ENCODE measurements at places on chromosomes 7 and 10.

DNA sequence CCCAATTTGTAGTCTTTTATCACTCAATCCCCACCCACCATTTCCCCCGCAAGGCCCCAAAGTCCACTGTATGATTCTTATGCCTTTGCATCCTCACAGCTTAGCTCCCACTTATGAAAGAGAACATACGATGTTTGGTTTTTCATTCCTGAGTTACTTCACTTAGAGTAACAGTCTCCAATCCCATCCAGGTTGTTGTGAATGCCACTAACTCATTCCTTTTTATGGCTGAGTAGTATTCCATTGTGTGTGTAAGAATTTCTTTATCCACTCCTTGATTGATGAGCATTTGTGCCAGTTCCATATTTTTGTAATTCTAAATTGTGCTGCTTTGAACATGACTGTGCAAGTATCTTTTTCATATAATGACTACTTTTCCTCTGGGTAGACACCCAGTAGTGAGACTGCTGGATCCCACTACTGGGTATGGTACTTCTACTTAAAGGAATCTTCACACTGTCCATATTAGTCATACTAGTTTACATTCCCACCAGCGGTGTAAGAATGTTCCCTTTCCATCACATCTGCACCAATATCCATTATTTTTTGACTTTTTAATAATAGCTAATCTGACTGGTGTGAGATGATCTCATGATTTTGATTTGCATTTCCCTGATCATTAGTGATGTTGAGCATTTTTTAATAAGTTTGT lies 152.6 kb downstream of the JMJD1C start:
- DNase-seq, result no peak

- DNase-seq, result no peak
Measured at GRCh38 chr10:125762692-125763648, 12.7 kb downstream of the MMP21 start.

DNA sequence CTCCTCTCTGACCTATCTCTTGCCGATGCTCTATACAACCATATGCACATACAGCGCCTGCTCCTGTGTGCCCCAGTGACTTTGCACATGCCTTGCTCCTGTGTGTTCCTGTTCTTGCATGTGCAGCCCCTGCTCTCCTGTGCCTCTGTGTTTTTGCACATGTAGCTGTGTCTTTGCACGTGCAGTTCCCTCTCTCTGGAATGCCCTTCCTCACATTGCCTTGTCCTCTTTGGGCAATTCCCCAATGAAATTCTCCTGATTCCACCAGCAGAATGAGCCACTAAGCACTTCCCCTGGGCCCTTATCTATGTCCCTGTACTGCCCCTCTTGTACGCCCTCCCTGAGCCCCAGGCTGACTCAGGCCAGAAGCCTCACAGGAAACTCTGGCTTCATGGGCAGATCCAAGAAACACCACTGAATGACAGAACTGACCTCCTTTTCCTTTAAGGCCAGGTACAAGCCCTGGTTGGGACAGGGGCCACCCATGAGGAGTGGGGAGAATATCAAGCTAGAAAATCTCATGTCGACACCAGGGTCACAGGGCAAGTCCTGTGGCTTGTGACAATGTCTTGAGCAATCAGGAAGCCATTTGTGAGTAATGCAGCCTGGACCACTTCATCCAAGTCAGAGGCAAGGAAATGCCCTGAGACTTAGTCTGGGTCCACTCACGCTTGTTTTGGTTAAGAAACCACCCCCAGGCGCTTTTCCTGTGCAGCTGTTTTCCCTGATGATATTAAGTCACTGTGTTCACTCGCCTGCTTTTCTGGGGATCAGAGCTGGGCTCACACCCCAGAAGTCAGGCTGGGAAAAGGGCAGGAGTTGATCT lies 1.9 kb upstream of the ARHGAP22 start:
- peak; percentile 94 for DNase-seq

DNA sequence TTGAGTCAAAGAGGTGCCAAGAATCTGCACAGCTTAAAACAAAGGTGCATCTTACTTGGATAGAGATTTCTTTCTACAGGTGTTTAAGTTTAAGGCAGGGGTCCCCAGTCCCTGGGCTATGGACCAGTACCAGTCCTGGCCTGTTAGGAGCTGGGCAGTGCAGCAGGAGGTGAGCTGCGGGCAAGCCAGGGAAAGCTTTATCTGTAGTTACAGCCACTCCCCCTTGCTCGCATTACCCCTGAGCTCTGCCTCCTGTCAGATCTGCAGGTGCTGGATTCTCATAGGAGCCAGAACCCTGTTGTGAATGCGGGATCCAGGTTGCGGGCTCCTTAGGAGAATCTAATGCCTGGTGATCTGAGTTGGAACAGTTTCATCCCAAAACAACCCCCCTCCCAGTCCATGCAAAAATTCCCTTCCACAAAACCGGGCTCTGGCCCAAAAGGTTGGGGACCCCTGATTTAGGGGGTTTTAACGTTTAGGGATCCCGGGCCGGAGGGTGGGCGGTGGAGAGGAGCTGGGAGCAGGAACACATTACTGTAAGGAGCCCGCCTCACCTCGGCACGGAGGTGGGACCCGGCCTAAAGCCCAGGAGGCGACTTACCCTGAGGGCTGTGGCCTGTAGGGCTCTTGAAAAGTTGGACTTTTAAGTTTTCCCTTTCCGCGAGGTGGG lies 60.2 kb downstream of the ZNF467 start:
- DNase-seq, result no peak

GRCh38 chr10:113047151-113047550 lies 97.1 kb downstream of the TCF7L2 start:
- DNase-seq, result no peak

- no peak for DNase-seq
Measured at GRCh38 chr10:112286837-112287818, 3.9 kb downstream of the TECTB start.

DNA sequence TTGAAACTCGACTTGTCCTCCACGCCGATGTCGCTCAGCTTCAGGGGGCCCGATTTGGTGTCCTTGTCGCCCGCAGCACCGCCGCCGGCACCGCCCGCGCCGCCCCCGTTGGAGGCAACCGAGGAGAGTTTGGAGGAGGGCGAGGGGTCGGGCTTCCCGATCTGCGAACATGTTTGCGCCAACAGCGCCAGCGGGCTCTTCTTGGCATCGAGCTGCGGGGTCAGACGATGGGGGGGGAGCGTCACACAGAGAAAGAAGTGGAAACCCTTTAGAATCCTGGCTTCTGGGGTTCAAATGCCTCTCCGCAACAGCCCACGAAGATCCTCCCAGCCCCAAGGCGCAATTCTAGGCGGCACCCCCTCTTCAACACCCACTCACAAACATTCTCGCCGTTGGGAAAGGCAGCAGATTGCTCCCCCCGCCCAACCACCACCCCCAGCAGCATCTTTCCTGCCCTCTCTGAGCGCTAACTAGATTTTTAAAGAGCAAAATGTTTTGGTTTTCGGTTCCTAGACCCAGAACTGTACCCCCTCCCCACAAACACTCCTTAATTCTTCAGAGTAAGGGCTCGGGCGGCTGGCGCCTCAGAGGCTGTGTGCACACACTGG lies 1.3 kb downstream of the ZNF503 start:
- DNase-seq, result no peak

DNA sequence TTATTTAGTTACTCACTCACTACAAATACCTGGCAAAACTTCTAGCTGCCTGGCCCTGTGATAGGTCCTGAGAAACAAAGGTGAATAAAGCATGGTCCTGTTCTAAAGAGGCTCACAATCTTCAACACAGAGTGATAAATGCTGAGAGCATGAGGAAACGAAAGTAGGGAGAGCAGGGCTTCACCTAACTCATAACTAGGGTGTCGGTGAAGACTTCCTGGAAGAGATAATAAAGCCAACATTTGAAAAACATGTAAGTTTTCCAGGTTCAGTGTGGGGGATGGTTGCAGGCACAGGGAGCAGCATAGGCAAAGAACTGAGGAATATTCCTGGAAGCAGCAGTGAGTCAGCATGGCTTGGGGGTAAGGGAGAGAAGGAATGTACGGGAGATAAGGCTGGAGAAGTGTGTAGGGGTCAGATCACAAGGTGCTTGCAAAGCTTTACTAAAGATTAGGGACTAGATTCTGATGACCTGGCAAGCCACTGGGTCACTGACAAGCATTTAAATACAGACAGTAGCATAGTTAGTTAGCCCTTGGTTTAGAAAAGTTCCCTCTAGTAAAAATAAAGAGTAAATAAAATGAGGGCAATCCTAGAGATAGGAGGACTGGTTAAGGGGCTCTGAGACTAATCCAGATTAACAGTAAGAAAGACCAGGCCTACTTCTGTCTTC lies 5.1 kb downstream of the KEL start:
- DNase-seq, result no peak

- DNase-seq, result peak; percentile 100
Measured at GRCh38 chr7:43572516-43573049, 10.3 kb upstream of the STK17A start.

DNA sequence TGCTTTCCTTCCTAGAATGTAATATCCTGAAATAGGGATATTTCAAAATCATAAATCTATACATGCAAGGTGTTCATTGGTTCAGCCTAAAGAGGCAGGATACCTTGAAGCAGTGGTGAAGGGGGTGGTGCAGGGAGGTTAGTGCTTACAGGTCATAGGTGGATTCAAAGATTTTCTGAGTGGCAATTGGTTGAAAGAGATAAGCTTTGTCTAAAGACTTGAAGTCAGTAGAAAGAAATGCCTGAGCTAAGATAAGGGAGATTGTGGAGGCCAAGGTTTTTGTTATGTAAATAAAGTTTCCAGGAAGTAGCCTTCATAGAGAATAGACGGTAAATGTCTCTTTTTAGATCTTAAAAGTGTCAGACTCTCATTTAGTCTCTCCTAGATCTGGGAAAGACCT lies 741.2 kb upstream of the ZWINT start:
- DNase-seq, result no peak

DNA sequence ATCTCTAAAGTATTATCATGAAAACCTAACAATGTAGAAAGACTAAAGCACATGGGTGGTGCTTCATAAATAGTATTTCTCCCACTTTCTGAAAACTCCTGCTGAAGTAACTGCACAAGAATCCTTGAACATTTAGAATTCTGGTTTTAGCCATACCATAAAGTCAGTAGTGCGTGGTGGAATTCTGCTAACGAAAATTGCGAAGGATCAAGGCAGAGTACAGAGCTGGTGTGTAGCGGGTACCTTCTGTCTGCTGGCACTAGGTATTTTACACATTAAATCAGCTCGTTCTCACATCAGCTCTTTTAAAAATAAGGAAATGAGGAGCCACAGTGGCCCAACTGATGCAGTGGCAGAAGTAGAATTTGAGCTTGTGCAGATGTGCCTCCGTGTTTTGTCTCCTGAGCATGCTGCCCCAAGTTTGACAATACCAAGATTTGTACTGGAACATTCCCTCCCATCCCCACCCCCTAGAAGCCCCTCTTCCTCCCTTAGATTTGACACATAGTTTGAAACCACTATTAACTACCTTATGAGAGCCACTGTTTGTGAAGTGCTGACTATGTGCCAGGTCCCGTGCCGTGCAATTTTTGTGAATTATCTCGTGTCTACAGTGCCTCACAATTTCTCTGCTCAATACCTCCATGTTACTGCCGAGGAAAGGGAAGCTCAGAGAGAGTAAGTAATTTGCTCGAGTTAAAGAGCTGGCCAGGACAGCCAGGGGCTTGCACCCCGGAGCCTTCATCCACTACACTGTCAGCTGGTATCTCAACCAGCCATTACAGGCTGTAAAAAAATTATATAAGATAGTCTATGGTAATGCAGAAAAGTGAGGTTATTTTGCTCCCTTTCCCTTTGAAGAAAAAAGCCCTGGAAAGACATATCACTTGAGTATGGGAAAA lies 66.9 kb downstream of the EGFR start:
- DNase-seq, result no peak

GRCh38 chr7:157684157-157684908 lies 347.5 kb downstream of the DNAJB6 start:
- no peak for DNase-seq

DNA sequence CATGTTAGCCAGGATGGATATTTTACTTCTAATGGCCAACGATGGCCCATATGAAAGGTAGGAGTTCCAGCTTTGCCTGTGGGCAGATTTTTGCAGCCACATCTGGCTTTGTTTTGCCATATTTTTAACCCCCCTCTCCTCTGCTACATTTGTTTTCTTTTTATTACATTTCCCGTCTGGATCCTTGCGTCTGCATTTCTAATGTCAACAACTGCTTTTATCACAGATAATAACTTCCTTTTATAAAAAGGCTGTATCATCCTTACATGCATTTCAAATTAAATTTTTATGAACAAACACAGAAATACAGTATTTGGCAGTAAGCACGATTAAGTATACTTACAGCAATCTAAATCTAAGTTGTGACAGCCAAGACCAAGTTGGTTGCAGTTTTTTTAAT lies 156.0 kb downstream of the BAMBI start:
- DNase-seq, result no peak

DNA sequence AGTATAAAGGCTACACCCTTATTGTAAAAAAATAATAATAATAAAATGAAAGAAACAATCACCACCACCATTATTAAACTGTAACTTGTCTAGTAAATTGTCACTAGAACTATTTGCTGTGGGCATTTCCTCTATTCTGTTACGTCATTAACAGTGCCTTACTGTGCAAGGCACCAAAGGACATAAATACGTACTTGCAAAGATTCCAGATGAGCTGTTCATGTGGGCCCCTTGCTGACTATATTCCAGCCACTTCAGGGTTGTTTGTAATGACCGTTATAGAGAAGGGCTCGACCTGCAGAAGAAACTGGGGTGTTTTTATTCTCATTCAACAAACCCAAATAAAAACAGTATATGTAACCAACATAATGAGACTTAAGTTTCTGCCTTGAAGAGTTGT lies 60.4 kb downstream of the KLRG2 start:
- DNase-seq, result no peak

GRCh38 chr7:137488038-137488437 lies 144.5 kb upstream of the PTN start:
- DNase-seq, result no peak

DNA sequence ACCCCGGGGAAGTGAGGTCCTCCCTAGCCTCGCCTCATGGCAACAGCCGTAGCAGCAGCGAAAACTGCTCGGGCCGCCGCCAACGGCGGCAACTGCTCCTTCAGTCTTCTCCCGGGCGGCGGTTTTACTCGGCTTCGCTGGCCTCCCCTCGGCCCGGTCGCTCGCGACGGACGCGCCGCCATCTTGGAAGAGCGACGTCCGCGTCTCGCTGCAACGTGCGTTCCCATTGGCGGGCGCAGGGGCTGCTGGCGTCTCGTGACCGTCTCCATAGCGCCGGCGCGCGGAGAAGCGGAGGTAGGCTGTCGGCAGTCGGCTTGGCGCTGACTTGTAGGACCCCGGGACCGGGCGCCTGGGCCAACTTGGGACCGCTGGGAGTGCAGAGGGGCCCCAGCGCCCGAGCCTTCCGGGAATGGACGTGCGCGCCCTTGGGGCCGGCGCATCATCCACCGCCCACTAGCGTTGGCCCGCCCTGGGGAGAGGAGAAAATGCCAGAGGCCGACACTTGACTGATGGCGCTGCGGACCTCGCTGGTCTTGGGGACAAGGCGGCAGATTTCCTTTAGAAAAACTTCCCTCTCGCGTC lies at the start of gene SNX13:
TSS of gene SNX13 (minus strand) at position 193 of the 582 bp plus-strand sequence. CDS start 199 bp downstream, outside the sequence.
- peak; percentile 61 for DNase-seq

- no peak for DNase-seq
Measured at GRCh38 chr10:71474702-71475242, 78.1 kb downstream of the CDH23 start.
